Left lung (tissue), 14 donors: ENCODE measurements at places on chromosomes 6 and 20. TPM values are rescaled to one million over a fixed set of nuclear protein-coding genes. Genes with fewer than 3 reads are reported as not detected.

CFAP61 gene
- 0.95 TPM for polyA plus RNA-seq

ELOVL2 gene
- polyA plus RNA-seq: 5.0 TPM

HTR1E gene
- 0.48 TPM for polyA plus RNA-seq

TRIM31 gene
- polyA plus RNA-seq: not detected

PRKN gene
- 2.6 TPM for polyA plus RNA-seq

IL17F gene
- not detected for polyA plus RNA-seq

FGD2 gene
- polyA plus RNA-seq: 4.8 TPM

GRCh38 chr6:142838821-142839685 is 105.9 kb downstream of the HIVEP2 start:
- no peak for DNase-seq

DNA sequence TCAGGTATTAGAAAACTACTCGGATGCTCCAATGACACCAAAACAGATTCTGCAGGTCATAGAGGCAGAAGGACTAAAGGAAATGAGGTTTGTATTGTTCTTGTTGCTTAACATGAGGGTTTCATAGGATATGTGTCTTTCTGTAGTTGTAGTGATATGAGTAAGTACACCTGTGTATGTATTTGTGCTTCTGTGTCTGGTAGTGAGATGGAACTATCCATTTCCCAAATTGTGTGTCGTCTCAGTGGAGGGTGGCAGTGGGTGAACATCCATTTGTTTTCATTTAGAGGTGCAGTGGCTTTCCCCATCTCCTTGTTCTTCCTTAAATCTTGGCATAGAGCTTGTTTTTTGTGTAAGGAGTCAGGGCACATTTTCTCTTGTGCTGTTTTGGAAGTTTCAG is 8.2 kb downstream of the ASXL1 start:
- no peak for DNase-seq

GRCh38 chr6:87902383-87902782 is 145.3 kb upstream of the SPACA1 start:
- no peak for DNase-seq

GRCh38 chr20:44703183-44703925 is 11.8 kb upstream of the CCN5 start:
- no peak for DNase-seq

DNA sequence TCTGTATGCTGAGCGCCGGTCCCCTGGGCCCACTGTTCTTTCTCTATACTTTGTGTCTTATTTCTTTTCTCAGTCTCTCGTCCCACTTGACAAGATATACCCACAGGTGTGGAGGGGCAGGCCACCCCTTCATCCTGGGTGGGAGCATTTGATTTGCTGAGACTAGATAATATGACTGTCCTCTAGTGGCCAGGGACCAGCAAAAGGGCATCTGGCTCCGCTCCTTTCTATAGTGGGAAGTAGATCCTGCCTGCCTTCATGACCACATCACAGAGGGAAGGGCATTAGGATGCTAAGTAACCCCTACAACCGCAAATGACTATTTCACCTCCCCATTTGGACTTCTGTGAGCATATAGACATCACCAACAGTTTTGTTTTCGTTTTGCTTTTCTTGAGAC is 64.5 kb downstream of the TRMT6 start:
- DNase-seq: no peak
